ENCODE measurements at places on chromosomes 3 and 15.

DNA sequence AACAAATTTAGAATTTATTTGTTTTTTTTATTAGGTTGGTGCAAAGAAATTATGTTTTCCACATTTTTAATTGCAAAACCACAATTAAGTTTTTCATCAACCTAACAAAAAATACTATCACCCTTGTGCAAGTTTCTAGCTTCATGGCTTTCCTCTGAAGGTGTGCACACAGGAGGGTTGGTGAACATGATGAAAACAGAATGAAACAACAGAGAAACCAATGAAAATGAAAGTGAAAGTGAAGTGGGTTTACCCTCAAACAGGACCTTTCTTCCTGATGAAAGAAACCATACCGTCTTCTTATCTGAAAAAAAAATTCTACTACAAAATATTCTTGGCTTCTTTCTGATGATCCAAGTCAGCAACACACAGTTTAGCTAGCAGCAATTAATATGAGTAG lies 71.9 kb upstream of the FEZF2 start:
- no peak for DNase-seq

GRCh38 chr3:196311-197148 lies at the start of gene CHL1:
TSS of gene CHL1 (plus strand) at chr3:196763. CDS start at chr3:319777, 123,014 bp downstream.
- peak; percentile 51 for DNase-seq

DNA sequence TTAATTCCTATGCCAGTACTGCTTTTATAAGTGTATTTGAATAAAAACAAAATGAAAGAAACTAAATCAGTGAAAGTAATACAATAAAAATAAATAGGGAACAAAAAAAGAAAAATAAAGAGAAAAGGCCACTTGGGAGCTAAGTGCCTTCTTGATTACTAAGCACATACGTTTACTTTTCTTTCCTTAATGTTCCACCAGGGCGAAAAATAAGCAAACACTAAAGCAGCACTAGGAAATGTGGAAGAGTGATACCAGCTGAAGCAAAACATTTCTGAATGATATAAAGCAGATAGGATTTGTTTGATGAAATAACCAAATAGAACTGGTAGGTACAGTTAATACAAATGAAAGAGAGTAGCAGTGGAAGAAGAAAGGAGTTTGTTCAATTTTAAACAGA lies 132.8 kb upstream of the ZPLD1 start:
- no peak for DNase-seq

DNA sequence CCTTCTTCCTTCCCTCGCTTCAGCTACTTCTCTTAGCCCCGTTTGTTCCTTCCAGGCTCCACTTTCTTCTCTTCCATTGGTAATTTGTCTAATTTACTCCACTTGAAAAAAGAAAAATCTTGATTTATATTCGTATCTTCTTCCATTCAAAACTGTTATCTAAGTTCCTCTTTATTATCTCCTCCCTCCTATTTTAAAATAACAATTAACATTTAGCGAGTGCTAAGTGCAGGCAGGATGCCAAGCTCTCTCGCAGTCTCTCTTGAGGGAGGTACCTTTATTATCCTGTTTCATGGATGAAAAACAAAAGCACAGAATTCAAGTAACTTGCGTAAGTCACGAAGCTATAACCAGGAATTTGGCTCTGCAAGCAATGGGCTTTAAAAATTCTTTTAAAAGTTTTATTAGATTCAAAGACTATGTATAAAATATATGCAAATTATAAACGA lies 418.9 kb upstream of the NAALADL2 start:
- DNase-seq = peak; percentile 68

DNA sequence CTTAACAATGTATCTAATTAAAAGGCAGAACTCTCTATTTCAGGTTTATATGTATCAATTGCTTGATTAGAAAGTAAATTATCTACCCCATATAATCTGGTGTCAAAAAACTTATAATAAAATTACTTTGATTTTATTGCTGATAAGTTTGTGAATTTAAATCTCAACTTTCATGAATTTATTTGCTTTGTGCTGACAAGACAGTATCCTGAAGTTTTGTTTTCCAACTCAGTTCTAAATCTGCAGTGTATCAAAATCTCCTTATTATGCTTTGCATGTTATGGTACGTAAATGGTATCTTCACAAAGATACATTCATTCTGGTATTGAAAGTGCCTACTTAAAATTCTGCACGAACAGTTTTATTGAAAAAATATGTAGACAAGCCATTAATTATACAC lies 78.5 kb upstream of the ZNF717 start:
- DNase-seq = no peak

DNA sequence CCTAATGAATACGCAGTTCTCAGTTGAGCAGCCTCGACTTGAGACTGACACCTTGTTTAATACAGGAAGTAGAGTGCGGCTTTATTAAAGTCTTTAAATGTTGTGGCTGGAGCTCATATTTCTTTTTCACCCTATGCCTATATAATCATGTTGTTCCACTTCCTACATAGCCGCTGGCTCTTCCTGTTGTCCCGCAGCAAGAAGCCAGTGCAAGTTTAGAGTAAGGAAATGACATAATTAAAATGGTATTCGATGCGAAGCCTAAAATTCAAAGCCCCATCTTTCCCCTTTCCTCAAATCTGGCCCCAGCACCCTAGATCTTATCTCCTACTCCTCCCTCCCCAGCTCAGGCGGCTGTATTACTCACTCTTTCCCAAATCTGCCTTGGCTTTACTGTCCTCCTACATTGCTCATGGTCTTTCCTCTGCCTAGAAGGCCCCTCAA lies 7.5 kb upstream of the PHLDB2 start:
- no peak for DNase-seq

DNA sequence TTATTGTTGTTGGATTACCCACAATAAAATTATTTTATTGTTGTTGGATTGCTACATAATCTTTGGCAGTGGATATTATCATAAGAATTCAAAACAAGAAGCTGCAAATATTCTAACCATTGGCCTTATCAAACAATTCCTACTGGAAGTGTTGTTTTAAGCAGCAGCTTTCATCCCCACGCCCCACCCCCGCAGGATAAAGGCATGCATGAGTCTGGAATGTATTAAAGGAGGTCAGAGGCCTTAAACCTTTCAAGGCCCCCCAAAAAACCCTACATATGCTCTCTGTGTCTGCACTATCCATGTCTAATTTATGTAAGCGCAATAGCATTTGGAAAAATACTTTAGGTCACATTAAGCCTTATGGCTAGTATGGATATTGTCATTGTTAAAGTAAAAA lies 23.1 kb downstream of the P3H2 start:
- no peak for DNase-seq

- no peak for DNase-seq
Observed at GRCh38 chr3:159219231-159219630, 417.4 kb downstream of the MFSD1 start.

DNA sequence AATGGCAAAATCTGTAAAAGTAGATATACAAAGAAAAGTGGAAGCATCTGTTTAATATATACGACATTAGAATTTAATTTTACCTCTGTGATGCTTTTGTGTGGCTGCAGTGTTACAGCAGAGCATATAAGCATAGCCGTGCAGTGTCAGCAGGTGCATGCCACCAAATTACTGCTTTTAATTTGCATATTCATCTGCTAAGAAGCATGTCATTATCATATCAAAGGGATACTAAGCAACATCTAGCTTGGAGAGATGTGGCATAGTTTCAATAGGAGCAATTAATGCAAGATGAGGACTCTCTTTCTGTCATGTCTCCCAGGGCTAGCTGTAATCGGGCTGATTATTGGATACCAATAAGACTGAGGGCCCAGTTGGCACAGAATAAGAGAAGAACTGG lies 214.4 kb upstream of the SOX2 start:
- no peak for DNase-seq

DNA sequence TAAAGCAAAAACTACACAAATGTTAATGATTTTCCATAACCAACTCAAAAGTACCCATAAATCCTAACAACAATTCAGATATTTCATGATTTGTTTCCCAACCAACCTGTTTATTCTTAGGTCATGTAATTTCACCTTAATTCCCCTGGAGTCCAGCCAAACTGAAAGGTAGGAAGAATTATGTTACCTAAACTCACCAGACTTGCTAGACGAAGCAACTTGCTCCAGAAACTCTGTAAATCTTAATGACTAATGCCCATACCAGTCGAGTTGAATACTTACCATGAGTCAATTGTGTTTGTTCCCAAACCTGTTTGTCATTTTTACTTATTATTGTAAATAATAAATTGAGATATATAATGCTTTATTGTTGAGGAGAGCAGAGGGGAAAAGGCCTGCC lies 1030.0 kb downstream of the TBL1XR1 start:
- DNase-seq = peak; percentile 60

- DNase-seq = no peak
Observed at GRCh38 chr3:59444294-59444671, 394.5 kb upstream of the CFAP20DC start.

DNA sequence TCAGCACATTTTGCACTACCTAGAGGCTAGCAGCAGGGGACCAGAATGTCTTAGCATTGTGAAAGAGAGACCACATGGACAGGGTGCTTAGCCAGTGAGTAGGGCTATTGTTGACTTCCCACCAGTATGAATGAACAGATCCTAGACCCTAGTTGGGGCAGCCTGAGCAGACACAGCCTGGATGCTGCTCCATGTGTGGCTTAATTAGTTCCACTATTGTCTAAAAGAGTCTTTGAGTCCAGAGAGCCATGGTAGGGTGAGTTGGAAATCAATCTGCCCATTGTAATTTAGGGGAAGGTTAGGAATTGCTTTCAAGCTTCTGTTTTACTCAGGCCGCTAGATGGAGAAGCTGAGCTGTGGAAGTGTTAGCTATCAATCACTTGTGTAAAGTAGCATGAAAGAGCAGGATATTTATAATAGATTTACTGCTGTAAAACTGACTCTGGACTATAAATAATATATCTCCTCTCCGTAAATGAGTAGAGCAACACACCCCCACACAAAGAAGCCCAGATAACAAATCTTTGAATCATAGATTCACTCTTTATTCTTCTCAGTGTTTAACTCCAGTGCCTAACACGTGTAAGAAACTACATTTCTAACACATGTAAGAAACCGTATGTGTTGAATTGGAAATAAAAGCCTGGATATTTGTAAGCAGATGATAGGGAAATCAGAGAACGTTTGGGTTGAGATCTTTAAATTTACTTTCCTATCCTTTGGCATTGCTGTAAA lies 4.1 kb upstream of the GCSAM start:
- no peak for DNase-seq

DNA sequence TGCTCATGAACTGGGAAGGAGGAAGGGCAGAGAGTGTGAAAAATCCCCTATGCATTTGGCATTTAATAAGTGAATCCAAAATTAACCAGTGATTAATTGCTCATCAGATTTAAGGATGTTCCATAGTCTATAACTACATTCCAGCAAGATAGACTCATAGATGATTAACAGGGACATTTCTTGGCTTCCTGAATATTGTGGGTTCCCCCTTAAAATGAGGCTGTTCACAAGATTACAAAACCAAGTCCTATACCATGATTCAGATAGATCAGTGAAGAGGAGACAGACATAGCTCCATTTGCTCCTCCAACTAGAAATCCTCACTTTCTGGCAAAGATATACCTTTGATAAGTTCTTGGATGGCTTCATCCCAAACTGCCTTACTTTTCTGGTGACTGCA lies 15.4 kb downstream of the RASGRP1 start:
- DNase-seq = no peak

DNA sequence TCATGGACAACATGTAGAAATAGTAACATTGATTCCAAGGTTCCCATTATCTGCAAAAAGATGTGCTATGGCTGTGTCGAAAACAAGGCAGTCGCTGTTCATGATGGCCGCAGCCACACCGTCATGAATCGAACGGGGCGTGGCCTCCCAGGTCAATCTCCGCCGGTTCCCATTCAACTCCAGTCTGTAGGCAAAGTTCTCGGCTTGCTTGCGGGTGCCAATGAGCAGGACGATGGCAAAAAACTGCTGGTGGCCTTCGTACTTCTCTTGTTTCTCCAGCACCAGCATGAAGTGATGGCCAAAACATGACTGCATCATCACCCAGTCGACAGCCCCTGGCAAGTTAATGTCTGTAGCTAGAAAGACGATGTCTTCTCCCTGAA lies 20.8 kb downstream of the SIAH2 start:
- no peak for DNase-seq

GRCh38 chr3:38267662-38268061 lies 2.0 kb downstream of the SLC22A13 start:
- DNase-seq = no peak

DNA sequence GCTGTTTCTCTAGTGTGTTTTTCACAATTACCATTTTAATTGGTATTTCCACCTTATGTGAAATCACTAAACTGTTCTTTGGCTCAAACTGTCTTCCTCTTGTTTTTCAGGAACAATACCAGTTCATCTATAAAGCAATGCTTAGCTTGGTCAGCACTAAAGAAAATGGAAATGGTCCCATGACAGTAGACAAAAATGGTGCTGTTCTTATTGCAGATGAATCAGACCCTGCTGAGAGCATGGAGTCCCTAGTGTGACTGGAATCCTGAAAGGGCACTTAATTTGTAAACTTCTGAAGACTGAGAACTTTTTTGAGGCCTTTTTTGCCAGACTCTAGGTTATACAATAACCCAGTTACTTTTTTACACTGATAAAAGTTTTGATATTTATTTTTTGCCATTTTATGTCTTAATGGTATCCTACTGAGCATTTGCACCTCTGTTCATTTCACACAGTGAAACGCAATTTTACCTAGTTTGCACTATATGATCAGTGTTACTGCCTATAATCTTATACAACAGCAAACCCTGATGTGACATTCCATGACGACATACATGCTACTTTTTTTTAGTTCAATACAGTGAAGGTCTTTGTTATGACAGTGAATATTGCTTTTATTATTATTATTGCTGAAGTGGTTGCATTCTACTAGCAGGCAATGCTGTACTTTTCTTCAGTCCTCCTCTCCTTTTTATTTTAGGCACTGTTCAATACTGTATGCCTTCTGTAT lies 80.1 kb downstream of the FEZF2 start:
- no peak for DNase-seq

- DNase-seq = no peak
Observed at GRCh38 chr3:101262393-101263240, 57.8 kb downstream of the IMPG2 start.

- DNase-seq = no peak
Observed at GRCh38 chr3:97895216-97895615, 73.4 kb downstream of the CRYBG3 start.

Data from NCI-H748 treated with DMSO at 0.1 percent for 48 hours (cell line).